T-helper 2 cell treated with Interferon-gamma antibody and Interleukin-4, amounts not matched to agents 5 μg/mL and 100 μg/mL, for 36 hours (primary cell): ENCODE measurements at places on chromosomes 12 and 14.

- peak; percentile 13 for DNase-seq
Observed at GRCh38 chr14:78448164-78449094, 278.3 kb downstream of the NRXN3 start.

DNA sequence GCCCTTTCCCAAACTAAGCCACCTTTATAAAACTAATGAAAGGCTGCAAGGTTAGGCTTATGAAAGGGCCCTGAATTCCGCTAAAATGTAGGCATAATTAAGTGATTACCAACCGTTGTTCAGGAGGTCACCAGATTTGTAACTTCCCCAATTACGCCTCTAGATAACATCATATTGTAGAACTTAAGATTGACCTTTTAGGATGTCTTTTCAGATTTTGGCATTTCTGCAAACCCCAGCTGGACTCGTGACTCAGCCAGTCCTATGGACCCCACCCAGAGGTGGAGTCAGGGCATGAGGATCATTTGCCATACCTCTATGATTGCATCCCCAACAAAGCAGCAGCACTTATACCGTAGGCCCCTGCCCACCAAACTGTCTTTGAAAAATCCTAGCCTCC lies 3.7 kb upstream of the LPCAT3 start:
- no peak for DNase-seq

GRCh38 chr14:99924379-99924778 lies 131.2 kb downstream of the EML1 start:
- DNase-seq = no peak

GRCh38 chr14:65993996-65994395 lies 492.2 kb upstream of the CCDC196 start:
- DNase-seq = no peak

DNA sequence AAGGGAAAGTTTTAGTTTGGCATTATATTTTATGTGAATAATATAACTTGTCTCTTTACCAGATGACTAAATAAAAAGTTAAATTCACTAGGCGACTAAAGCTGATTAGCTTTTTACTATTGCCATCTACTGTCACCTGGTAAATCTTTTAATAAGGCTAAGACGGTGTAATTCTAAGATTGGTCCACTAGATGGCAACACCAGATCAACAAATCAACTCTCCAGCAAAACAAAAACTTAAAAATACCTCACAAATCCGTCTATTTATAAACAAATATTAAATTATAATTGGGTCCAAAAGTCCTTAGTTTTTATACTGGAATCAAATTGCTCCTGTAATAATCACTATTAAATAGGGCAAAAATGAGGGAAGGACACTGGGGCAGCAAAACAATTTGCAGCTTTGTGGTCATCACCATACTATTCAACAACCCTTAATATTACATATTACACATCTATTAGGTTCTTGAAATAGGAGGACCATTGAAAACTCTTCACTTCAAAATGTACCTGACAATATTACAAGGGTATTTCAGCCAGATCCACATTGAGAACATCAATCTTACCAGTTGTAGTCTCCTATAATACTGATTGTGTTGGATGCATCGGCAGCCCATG lies 47.9 kb downstream of the GALC start:
- no peak for DNase-seq

- DNase-seq = peak; percentile 88
Observed at GRCh38 chr12:56448860-56449621, at the start of gene TIMELESS. Gene TIMELESS (minus strand): TSS chr12:56449426. CDS start chr12:56434170, 15,256 bp downstream.

DNA sequence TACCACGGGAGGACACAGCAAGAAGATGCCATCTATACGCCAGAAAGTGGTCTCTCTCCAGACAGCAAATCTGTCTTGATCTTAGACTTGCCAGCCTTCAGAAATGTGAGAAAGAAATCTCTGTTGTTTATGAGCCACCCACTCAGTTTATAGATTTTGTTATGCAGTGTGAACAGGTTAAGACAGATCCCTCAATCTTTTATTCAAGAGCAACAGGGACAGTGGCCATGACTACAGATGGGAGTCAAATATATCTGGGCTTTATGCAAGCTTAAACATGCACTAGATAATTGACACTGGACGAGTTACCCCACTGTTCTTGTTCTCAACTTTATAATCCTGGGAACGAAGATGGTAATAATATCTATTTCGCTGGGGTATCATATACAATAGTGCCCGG lies 288.7 kb downstream of the RPAP3 start:
- DNase-seq = no peak

DNA sequence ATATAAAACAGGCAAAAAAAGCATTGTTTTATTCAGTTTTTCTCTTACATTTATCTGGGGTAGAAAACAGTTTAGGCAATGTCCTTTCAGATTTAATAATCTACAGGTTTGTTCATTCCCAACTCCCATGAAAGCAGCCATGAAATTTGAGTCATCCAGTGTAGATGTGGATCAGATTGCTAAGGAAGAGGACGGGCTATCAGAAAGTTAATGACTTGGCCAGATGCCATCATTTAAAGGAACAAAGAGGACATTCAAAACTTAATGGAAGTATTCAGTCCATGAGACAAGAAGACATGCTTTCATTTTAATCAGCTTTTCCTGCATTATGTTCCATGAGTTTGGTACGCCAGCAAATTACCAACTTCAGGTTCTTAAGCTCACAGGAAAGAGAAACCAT lies 31.1 kb upstream of the POC1B start:
- DNase-seq = no peak
